Upper lobe of left lung (tissue), 6 donors: ENCODE measurements at places on chromosomes 12 and 14. TPM values are rescaled to one million over a fixed set of nuclear protein-coding genes. Genes with fewer than 3 reads are reported as not detected.

EFCAB11 gene
- 4.5 TPM for total RNA-seq

CLEC14A gene
- 95.4 TPM for total RNA-seq

DHRS2 gene
- 0.30 TPM for total RNA-seq

ALDH2 gene
- 573 TPM for total RNA-seq

LRP1 gene
- 327 TPM for total RNA-seq

NPC2 gene
- 883 TPM for total RNA-seq

DNA sequence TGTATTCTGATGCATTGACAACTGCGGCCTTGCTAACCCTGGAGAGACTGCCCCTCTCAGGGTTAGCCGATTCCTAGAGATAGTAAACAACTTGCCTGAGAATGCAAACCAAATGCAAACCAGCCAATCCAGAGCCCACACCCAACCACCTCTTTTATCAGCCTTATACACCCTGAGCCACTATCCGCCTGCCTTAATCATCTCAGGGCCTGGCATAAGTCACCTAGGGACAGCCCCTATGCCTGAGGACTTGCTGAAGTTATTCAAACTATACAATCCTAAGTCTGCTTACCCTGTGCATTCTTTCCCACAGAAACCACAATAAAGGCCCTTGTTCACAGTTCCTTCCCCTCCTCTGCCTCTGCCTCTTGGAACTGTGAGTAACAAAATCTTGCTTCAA, 177.2 kb downstream of the KCNA5 start:
- DNase-seq = no peak

- no peak for DNase-seq
Measured at GRCh38 chr14:68785534-68786490, 7.1 kb downstream of the ZFP36L1 start.

- no peak for DNase-seq
Measured at GRCh38 chr14:91261115-91261514, 16.6 kb upstream of the GPR68 start.

DNA sequence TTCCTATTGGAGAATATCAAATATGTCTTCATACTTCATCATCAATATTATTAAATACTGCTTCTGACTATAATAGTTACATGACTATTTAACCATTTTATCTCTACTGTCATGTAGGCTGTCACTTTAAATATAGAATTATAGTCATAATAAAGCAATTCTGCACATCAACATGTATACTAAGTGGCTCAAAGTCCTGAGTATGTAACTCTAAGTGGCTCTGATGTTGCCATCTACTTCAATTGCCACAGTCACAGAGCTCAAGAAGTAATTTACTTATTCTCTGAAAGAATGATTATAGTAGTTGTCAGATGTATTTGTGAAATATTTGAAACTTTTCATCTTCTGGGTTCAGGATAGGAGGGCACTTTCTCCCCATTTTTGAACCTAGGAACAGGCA, 202.3 kb downstream of the KITLG start:
- DNase-seq = no peak

- DNase-seq = no peak
Measured at GRCh38 chr12:15638231-15638630, 151.0 kb downstream of the EPS8 start.

DNA sequence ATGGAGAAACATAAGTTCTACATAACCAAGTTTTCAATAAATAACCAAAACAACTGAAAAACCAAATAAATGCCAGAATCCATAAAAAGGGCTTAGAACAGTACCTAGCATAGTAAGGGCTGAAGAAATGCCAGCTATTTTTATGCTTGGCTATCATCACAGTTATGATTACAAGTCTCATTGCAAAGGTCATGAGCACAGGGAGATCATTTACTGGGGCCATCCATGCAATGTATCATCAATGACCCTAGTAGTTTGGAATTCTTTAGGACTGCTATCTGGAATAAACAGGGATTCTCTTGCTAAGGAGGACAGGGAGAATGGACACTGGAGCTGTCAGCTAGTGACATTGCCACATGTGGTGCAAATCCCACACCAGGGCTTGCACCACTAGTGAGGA, 92.5 kb upstream of the NAP1L1 start:
- DNase-seq = no peak

GRCh38 chr14:52791223-52792096, at the start of gene GNPNAT1:
GNPNAT1 (minus strand) TSS chr14:52791607; CDS start chr14:52784650, 6,957 bp downstream.
- DNase-seq = peak; percentile 88

DNA sequence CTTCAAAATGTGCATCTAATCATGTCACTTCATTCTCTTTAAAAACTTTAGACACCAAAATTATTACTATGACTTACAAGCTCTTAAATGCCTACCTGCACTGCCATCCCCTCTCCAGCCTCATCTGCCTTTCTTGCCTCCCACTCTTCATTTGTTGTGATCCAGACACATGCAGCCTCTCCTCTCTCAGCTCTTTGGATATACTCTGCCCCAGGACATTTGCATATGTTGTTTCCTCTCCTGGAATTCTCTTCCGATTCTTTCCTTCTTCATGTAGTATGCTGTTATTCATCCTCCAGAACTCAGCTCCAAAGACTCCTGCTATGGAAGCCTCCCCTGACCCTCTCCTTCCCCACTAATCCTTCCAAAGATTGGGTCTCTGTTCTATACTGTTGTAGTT, 197.6 kb downstream of the ANO4 start:
- no peak for DNase-seq
